NAMALWA (cell line): ENCODE measurements at places on chromosomes 13 and 19.

- DNase-seq, result peak; percentile 47
These were observed 1.4 kb upstream of the MEGF8 start for GRCh38 chr19:42323852-42324654.

DNA sequence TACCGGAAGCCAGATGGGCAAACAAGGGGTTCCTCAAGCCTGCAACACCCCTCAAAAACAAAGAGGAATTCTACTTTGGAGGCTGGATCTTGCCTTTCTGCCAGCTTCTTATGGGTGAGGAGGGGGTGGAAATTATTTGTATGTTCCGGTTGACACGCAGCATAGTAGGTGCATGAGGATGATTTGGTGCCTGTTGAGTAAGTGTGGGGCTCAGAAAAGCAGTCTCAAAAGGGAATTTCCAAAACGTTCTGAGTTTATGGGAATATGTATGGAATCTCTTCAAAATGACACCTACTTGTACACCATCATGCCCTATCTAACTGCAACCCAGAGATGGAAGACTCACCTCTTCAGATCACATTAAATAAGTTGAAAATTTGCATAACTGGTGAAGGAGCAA is 3.0 kb upstream of the TECR start:
- no peak for DNase-seq

DNA sequence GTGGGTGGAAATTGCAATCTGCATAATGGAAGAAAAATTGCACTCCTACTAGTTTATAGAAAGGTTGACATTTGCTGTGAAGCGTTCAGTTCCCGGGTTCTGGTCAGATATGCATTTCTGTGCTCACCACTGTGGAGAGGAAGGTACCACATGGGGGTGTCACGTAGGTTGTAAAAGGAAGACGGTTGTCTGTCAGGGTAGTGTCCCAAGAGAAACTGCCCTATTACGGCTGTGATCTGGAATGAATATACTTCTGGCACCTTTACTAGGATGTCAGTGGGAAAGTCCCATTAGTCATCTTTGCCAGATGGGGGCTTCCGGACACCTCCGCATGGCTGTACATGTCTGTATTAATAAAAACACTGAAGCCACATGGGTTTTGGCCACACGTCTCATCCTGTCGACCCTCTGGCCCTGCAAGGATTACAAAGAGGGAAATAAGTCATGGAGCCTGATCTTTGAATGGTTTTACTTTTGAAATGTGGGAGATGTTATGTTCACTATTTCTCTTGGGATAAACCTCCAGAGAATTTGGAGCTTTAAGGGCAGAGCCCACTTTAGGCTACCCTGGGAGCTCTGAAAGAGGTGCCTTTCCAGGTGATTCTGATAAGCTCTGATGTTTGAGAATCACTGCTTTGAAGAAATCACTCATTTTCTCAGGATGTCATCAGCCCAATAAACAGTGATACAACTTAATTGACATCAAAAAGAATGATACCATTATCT is 133.9 kb downstream of the AKAP11 start:
- DNase-seq, result peak; percentile 25

GRCh38 chr19:42143341-42144234 is 11.3 kb upstream of the POU2F2 start:
- DNase-seq, result no peak

DNA sequence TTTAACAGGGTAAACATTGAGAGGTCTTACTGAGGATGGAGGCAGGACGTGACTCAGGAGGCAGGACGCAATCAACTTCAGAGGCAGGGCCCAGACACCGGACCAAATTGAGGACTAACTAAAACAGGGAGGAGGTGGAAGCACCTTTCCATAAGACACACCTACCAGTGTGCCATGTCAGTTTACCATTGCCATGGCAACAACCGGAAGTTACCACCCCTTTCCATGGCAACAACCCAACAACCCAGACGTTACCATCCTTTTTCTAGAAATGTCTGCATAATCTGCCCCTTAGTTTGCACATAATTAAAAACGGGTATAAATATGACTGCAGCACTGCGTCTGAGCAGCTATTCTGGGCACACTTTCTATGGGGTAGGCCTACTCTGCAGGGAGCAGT is 53.5 kb upstream of the SOX21 start:
- no peak for DNase-seq

GRCh38 chr13:74919914-74920313 is 562.1 kb downstream of the TBC1D4 start:
- no peak for DNase-seq

- DNase-seq, result no peak
These were observed 776.0 kb downstream of the DACH1 start for GRCh38 chr13:71090990-71091389.

DNA sequence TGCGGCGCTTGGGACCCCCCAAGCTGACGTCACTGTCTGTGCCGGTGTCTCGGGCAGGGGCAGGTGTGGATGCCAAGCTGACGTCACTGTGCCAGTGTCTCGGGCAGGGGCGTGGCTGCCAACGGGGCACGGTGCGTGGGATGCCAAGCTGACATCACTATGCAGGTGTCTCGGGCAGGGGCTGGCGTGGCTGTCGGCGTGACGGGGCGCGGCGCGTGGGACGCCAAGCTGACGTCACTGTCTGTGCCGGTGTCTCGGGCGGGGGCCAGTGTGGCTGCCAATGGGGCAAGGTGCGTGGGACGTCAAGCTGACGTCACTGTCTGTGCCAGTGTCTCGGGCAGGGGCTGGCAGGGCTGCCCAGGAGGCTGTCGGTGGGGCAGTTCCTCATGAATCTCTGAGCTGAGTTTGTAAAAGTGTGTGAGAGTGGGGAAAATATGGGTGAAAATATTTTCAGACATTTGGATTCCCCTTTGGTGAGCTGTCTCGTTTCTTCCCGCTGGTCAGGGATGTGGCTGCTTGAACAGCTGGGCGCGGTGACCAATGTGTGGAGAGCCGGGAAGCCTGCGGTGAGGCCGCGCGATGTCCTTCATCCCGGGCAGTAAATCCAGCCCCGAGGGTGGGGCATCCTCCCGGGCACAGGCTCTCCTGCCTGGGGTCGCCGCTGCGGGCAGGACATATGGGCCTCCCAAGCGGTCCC is 25.2 kb downstream of the MCF2L start:
- no peak for DNase-seq
